ENCODE measurements at places on chromosomes 3 and 15.

DNA sequence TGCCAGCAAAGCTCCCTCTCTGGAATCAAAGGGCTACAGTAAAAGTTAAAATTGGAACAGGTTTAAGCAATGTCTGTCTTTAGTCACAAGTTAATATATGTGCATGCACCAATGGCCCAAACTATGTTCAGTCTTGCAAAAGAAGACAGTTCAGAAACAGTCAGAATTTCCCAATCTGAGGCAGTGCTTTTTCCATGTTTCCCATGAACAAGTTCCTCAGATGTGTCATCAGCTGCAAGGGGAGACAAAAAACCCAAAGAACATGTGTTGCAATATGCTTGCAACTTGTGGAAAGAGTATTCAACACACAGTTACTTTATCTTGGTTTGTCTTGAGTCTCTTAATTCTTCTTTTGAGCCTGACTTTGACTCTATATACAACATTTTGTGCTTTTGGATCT lies 148.4 kb downstream of the USP13 start:
- DNase-seq: no peak

DNA sequence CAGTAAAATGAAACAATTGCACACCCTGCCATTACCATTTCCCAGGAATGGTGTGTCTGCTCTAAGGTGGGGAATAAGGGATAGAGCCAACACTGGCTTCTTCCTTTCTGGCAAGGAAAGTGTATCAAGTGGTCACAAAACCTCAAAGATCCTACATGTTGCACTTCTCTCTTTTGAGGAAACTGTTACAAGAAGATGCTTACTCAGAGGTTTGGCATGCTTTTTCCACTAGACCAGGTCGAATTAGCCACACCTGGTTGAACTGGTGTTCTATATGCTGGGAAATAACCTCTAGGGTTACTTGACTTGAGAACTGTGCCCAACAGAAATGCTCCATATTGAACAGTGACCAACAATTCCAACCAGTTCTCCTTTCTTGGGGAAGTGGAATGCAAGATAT lies 102.9 kb downstream of the LRRN1 start:
- DNase-seq: no peak

GRCh38 chr3:23201154-23201838 lies 1.8 kb upstream of the UBE2E2 start:
- DNase-seq: no peak

GRCh38 chr3:189841473-189842205 lies 210.4 kb downstream of the TP63 start:
- DNase-seq: no peak

DNA sequence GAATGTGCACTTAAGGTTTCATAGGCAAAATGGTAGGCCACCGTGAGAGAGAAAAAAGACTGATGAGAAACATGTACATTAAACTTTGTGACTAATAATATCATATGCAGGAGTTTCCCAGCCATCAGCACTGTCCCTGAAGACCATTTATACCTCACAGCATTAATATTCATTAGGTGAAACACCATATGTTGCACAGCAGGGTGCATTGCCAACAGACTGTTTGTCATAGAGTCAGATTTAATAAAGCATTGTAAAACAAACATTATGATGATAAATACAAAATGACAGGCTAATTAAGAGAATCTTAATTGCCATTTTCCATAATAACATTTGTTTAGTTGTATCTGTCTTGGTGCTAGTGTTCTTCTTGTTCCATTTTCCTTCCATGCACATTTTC lies 578.3 kb downstream of the EPHA3 start:
- DNase-seq: no peak

- DNase-seq: no peak
These were observed 27.8 kb downstream of the IL5RA start for GRCh38 chr3:3082234-3082924.

- DNase-seq: no peak
These were observed 419.5 kb upstream of the NAALADL2 start for GRCh38 chr3:174439331-174440252.

DNA sequence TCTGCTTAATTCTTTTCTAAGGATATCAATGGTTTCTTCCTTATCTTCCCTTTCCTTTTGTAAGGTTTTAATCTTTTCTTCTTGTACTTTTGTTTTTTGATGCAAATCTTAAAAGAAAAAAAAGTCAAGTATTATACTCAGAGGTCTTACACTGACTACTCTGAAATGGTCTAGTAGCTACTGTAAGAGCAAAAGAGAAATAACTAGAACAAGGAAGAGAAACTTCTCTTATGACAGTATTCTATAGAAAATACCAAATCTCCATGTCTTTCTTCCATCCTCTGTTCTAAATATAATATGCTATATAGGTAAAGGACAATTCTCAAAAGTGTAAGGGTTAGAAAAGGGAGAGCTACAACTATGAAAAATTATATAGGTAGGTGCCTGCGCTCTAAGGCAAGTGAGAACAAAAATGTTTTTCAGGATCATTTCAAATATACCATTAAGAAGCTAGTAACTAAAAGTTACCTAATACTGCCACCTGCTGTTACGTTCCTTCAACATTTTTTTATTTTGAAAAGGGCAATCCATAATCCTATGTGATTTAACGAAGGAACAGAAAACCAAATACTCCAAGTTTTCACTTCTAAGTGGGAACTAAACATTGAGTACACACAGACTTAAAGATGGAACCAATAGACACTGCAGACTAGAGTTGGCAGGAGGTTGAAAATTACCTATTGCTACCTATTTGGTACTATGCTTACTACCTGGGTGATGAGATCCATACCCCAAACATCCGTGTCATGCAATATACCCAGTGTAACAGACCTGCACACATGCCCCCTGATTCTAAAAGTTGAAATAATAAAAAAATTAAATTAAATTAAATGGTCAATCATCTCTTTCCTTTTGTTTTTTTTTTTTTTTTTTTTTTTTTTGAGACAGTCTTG lies 36.7 kb downstream of the CIP2A start:
- no peak for DNase-seq

- no peak for DNase-seq
These were observed 209.8 kb upstream of the RBMS3 start for GRCh38 chr3:29070959-29071634.

DNA sequence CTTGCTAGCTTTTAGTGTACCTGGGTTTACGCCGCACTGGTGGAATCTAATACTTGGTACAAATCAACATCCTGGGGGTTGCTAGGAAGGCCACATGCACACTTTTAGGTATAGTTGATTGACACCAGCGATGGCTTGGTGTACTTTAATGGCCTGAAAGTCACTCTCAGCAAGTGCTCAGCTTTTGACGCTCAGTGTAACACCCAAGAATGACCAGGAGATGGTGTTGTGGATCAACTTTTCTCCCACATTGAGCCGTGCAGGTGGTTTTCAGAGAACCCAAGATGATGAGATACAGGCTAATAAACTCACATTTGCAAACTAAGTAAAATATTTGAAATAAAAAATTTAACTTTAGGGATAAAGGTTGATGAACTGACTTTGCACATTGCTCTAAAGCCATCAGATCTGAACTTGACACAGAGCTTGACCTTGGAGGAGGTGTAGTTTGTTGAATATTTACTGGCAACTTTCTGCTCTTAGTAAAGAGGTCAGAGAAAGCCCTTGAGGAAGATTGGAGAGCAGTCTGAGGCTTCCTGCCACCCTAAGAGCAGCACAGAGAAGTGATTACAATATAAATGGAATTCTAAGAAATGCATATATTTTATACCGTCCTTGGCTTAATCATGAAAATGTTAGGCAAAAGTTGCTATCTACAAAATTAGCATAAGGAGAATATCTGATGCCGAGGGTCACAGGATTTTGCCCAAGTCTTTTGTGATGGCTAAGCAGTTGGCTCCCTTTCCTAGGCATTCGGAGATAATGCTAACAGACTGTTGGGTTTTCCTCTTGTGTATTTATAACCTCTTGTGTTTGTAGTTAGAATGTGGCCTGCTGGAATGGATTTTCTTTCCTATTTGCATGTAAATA lies 143.4 kb upstream of the RASGRP1 start:
- no peak for DNase-seq

GRCh38 chr3:120057626-120058025 lies 36.6 kb downstream of the GSK3B start:
- no peak for DNase-seq

DNA sequence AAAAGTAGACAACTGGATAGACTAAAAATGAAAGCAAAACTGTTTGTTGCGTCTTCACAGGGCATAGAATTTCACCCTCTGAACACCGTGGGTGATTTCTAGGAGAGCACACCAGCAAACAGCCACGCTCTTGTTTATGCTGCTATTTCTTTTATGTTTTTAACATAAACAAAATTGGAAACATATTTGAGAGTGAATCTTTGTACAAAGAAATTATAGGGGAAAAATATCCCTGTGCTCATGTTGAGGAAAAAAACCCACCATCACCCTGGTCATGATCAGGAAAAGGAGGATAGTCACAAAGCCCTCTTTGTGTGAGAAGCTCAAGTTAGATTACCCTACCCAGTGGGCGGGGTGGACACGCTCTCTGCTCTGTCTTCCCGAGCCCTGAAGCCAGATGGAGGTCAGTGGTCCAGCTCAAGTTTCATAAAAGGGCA lies 313.3 kb downstream of the SATB1 start:
- DNase-seq: no peak

DNA sequence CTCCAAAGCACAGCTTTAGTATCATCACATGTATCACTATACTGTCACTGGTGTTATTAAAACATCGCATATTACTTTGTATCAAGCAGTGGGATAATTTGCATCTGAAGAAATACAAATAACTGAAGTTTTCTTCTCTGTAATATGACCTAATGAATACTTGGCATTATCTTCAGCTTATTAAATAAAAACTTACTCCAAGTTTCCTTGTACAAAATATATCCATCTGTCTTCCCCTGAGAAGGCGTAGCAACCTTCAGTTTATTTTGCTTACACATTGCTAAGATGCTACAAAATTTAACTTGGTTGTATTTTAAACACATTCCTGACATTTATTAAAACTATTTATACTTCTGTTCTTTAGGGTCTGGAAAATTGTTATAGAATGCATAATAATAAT lies 13.7 kb downstream of the FGF7 start:
- DNase-seq: no peak

- DNase-seq: no peak
These were observed 11.9 kb upstream of the ALDH1A2 start for GRCh38 chr15:58077427-58077826.

DNA sequence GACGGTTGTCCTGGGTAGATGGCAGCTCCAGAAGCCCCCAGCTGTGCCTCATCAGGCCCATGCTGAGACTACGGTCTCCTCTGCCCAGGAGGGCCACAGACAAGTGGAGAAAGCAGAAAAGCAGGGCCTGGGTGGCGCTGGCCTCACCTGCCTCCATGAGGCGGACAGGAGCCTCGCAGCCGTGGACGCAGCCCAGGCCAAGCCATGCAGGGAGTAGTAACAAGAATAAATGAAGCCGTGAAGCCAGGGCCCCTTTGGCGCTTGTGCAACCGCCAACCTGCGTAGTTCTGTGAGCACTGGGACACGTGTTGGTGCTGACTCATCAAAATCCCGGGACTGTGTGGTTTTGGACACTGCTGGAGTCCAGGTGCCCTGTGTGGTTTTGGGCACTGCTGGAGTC lies 12.3 kb upstream of the MUC4 start:
- DNase-seq: no peak

- DNase-seq: no peak
These were observed 41.0 kb downstream of the CRYGS start for GRCh38 chr3:186502966-186503712.

GRCh38 chr3:45960289-45960688 lies 17.0 kb downstream of the CXCR6 start:
- DNase-seq: no peak

GRCh38 chr3:3538451-3538850 lies 260.8 kb upstream of the LRRN1 start:
- no peak for DNase-seq

GRCh38 chr15:69424748-69425413 lies 10.7 kb downstream of the KIF23 start:
- DNase-seq: no peak

GRCh38 chr3:69462826-69463100 lies 76.9 kb upstream of the FRMD4B start:
- no peak for DNase-seq

DNA sequence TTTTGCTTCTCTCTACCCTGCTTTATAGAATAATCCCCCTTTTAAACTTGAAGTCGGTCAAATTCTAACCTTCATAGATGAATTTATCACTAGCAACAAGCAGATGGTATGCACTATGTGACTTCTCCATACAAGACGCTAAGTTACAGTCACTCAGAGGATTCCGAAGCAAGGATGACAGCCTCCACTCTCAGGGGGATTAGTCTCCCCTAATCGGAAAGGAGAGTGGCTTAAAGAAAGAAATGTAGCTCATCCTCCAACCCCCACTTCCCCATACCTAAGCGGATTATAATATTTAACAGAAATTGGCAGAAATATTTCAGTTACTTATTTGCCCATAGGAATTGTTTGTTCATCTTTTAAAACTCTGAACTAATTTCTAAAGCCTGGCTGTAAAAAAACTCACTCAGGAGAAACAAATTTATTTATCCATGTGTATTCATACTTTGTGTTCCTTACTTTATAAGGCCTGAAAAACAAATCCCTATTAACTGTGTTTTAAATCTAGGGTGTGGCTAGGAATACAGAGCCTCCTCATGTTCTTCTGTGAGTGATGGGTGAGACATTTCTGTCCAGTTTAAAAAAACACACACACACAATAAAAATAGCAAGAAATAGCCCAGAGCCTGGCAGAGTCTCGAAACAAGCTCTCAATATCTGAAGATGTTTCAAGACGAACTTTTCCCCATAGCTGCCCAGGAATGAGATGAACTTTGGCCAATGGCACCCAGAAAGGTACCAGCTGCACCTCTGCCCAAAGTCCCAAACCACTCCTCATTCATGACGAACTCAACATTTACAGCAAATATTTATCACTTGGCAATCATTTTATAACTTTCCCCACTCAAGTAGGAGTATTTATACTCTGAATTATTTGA lies 18.7 kb downstream of the SIAH2 start:
- no peak for DNase-seq

GRCh38 chr3:195065142-195065863 lies 205.7 kb downstream of the XXYLT1 start:
- DNase-seq: no peak

DNA sequence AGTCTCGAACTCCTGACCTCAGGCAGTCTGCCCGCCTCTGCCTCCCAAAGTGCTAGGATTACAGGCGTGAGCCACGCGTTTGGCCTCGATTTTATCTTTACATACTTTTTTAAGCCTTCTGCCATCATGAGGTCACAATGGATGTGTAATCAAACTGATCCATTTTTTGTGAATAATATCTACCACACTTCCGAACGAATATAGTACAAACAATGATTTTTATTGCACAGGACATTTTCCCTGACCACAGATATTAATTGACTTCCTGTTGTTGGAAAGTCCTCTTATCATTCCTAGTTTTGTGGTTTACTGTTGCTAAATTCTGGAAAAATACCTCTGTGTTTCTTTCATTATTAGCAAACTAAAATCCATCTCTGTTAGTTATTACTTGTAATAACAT lies 68.9 kb downstream of the MINDY2 start:
- DNase-seq: no peak

GRCh38 chr3:39383045-39383880 lies at the start of gene SLC25A38:
TSS of gene SLC25A38 (plus strand) at chr3:39383370. CDS start at chr3:39383725, 355 bp downstream.
- DNase-seq: peak; percentile 76

- DNase-seq: no peak
These were observed 67.4 kb downstream of the XXYLT1 start for GRCh38 chr3:195203606-195204005.

Data from gastrocnemius medialis (tissue), 4 donors.